ENCODE measurements at places on chromosomes 5 and 9. TPM values are rescaled to one million over a fixed set of nuclear protein-coding genes. Genes with fewer than 3 reads are reported as not detected.

GRCh38 chr5:57429513-57430120 is 53.0 kb downstream of the ACTBL2 start:
- no peak for DNase-seq

Gene FAM53C
- total RNA-seq, result 74.5 TPM

DNA sequence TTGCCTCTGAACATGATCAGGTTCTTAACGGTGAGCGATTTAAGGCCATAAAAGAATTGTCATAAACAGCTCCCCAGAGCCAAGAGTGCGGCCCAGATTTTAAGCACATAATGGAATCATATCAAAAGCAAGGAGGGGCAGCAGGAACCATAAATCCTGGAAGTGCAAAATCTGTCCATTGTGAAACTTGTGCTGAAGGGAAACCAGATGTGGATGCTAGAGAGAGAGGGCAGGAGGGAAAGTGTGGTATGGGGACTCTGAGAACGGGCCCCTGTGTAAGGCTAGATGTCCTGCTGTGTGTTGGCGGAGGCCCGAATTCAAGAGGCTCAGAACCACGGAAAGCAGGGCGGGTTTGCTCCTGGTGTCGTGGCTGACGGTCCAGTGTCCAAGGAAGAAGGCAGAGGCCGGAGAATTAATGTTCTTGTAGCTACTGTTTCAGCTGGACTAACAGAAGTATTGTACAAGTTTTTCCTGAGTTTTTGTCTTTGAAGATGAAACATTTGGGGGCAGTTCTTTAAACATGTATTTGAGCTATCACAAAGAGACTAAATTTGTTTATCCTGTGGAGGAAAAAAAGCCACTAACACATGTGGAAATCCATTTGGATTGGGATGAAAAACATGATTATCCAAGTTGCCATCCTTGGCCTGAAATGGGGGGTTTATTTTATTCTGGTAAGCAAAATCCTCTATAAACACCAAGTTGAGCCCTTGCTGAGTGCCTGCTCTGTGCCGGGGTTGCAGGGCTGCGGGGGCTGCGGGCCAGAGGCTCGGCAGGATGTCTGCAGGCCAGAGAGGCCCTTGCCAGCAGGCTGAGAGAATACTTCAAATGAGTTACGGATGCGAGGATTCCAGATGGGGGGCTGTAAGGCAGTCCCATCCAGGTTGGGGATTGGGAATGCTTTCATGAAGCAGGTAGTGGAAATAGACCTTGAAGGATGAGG is 9.2 kb upstream of the CXCL14 start:
- DNase-seq, result no peak

GRCh38 chr5:85320495-85320894 is 935.8 kb upstream of the EDIL3 start:
- DNase-seq, result no peak

Gene TAF11L5
- total RNA-seq, result not detected

GRCh38 chr9:94927762-94928670 is 201.5 kb downstream of the AOPEP start:
- DNase-seq, result peak; percentile 56

GRCh38 chr9:133426011-133426410 is 3.8 kb downstream of the ADAMTS13 start:
- no peak for DNase-seq

- DNase-seq, result peak; percentile 56
Measured at GRCh38 chr9:94638335-94639060, 820 bp downstream of the FBP1 start.

DNA sequence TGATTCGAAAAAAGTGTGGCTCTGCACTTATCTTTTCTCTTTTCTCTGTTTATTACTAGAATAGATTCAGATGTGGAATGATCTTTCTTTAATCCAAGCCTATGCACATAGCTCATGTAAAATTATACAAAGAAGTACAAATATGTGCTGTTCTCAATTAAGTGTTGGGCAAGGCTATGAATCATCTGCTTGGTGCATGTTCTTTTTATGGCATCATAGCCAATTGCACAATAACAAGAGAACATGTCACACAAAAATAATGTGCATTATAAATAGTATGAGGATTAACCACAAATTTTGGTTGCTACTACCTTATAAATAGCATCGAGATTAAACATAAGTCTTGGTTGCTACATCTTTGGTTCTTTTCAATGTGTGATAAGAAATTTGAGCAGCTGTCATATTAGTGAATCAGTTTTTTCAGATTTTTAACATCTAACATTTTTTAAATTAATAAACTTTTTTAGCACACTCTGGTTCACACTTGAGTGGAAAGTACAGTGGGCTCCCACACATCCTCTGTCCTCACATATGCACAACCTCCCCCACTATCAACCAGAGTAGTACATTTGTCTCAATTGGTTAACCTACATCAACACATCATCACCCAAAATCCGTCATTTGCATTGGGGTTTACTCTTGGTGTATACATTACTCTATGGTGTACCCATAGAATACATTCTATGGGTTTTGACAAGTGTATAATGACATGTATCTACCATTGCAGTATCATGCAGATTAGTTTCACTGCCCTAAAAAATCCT is 6.8 kb upstream of the RECK start:
- DNase-seq, result no peak

GRCh38 chr9:14228602-14229001 is 85.3 kb downstream of the NFIB start:
- no peak for DNase-seq

Gene CCDC192
- 1.1 TPM for total RNA-seq
